Endodermal cell (in vitro differentiated cells): ENCODE measurements at places on chromosomes 3 and 15.
A peak's percentile ranks its signal among the peaks of the same experiment; 100 is the strongest.

DNA sequence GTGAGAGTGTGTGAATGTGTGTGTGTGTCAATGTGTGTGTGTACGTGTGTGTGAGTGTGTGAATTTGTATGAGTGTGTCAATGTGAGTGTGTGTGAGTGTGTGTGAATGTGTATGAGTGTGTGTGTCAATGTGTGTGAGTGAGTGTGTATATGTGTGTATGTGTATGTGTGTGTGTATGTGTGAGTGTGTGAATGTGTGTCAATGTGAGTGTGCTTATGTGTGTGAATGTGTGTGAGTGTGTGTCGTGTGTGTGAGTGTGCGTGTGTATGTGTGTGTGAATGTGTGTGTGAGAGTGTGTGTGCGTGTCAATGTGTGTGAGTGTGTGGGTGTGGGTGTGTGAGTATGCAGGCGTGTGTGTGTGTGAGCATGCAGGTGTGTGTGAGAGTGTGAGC, 93.5 kb upstream of the ALDH1A3 start:
- peak; percentile 19 for DNase-seq

DNA sequence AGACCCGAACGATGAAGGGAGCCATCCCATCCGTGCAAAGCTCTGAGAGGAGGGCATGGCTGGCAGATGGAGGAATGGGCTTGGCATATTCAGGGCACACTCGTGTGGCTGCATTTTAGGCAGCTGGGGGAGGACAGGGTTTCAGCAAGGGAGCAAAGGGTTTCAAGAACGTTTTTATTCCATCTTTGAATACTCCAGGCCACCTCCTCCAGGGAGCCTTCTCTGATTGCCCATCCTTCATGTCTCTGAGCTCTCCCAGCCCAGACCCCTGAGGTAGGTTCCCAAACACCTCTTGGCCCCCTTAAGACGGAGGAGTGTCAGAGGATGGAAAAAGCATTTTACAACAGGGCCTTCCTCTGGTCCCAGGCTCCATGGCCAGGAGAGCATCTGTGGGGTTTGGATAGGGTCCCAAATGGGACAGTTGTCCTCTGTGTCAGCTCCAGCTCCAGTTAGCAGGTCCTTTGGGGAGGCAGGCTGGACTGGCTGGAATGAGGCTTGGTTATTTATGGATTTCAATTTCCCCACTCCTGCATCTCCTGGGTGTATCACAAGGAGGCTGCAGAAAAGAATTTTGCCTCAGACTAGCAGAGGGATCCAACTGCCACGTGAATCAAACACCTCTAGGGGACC, 17.7 kb upstream of the SLC6A1 start:
- no peak for DNase-seq

- DNase-seq: no peak
Observed at GRCh38 chr3:9216736-9217135, 32.7 kb downstream of the SRGAP3 start.

DNA sequence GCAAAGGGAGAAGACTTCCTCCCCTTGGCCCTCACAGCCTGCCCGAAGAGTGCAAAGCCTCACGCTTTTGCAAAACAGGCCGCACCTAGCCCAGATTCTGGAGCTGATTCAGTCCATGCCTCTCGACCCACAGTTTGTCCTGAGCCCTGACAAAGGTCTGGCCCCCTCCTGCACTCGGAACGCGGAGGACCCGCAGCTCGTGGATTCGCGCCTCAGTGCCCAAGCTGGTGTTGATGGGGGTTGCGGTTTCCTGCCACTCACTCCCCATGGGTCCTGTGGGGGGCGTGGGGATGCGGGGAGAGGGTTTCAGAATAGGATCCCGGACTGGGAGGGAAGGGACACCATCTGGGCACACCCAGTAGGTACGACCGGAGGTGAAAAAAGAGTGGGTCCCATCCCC, 594 bp upstream of the CRABP1 start:
- no peak for DNase-seq

- no peak for DNase-seq
Observed at GRCh38 chr3:102057781-102058421, 208.6 kb downstream of the NFKBIZ start.

DNA sequence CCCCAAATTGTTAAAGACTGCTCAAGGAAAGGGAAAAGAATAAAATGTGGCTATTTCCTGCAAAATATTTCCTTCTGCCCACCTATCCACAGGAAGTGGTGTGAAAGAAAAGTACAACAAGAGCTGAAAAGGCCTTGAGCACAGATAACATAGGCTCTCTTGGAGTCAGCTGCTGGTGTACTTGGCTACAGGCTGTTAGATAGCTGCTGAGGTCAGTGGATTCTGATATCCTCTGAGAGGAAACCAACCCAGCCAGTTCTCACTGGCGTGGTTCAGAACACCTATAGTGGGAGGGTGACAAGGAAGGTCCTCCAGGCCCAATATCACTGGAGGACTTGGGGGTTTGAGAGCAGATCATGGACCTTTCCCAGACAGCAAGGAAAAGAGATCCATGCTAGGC, 124.4 kb upstream of the GAP43 start:
- no peak for DNase-seq

- DNase-seq: peak; percentile 97
Observed at GRCh38 chr3:122793568-122794416, at the start of gene HSPBAP1. HSPBAP1 (minus strand) TSS chr3:122793831; CDS start chr3:122793680, 151 bp downstream.

DNA sequence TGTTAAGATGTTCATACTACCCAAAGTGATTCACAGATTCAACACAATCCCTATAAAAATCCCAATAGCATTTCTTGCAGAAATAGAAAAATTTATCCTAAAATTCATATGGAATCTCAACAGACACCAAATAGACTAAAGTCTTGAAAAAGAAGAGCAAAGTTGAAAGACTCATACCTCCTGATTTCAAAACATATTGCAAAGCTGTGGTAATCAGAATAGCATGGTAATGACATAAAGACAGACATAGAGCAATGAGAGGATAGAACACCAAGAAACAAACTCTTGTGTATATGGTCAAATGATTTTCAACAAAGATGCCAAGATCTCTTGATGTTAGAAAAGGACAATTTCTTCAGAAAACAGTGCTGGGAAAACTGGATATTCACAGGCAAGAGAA, 8.3 kb downstream of the GLB1 start:
- no peak for DNase-seq

DNA sequence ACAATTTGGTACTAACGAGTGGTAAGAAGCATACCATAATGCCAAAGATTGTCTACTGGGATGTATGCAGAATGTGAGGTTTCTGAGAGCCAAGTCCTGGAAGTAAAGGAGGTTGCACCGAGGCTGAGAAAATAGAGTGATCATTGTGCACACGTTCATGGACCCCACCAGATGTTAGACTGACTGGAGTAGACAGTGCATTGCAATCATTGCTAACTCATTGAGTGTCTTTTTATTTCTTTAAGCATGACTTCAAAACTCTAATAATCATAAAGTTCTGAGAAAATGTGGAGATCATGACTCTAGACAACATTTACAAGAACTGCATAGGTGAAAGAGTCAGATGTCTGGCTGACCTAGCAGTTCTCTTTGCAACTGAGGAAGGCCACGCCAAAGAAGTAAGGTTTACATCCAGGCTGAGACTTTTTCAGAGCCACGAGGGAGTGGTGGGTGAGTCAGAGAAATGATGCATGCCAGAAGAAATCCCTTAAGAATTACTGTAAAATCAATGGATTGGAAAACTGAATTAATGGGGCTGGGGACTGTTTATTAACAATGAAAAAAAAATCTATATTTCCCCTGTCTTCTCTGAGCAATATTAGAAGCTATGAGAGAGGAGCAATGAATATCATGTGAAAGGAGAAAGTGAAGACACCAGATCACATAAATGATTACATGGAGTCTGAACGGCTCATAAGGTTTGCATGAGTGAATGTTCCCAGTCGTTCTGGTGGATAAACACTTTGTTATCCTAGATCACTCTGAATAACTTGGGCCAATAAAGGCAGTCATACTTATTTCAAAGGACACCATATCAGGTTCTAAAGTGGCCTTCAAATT, 76.0 kb upstream of the SLC25A26 start:
- DNase-seq: no peak
